Glomerular endothelial cell (primary cell): ENCODE measurements at places on chromosomes 2 and 18. TPM values are rescaled to one million over a fixed set of nuclear protein-coding genes. Genes with fewer than 3 reads are reported as not detected.

Gene TTC39C
- 1.1 and 2.3 TPM in 2 replicates for total RNA-seq

Gene REG1B
- total RNA-seq, result not detected in 2 replicates

Gene FAM228A
- not detected in 2 replicates for total RNA-seq

Gene SCN7A
- total RNA-seq, result not detected in 2 replicates

Gene B3GNT7
- total RNA-seq, result 0.44 and 1.2 TPM in 2 replicates
